Esophagus mucosa (tissue), 1 donor: ENCODE measurements at places on chromosomes 4 and X. TPM values are rescaled to one million over a fixed set of nuclear protein-coding genes. Genes with fewer than 3 reads are reported as not detected.

- peak; percentile 1 for ATAC-seq
These were observed 683 bp downstream of the MAN2B2 start for GRCh38 chr4:6575503-6576240.

- ATAC-seq: no peak
These were observed 52.4 kb downstream of the GLRB start for GRCh38 chr4:157128395-157128794.

DNA sequence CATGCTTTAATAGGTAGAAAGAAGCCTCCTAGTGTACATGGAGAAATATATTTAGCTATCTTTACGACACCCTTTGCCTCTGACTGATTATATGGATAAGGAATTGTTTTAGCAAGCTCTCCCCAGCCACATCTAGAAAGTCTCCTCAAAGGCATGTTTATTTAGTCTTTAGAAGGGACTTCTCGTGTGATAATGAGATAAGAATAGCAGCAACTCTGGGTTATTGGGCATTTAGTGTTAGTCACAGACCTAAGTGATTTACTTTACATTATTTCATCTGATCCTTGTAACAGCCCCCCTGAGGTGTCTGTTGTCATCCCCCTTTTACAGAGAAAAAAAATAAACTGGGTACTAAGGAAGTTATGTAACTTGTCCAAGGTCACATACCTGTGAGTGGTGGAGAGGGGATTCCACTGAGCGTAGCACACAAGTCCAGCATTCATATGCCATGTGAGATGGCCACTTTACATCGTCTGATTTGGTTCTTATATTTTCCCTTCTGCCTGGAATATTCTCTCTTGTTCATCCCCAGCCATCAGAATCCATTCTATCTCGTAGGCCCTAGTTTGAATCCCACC lies 77.7 kb downstream of the TSPAN7 start:
- no peak for ATAC-seq

DNA sequence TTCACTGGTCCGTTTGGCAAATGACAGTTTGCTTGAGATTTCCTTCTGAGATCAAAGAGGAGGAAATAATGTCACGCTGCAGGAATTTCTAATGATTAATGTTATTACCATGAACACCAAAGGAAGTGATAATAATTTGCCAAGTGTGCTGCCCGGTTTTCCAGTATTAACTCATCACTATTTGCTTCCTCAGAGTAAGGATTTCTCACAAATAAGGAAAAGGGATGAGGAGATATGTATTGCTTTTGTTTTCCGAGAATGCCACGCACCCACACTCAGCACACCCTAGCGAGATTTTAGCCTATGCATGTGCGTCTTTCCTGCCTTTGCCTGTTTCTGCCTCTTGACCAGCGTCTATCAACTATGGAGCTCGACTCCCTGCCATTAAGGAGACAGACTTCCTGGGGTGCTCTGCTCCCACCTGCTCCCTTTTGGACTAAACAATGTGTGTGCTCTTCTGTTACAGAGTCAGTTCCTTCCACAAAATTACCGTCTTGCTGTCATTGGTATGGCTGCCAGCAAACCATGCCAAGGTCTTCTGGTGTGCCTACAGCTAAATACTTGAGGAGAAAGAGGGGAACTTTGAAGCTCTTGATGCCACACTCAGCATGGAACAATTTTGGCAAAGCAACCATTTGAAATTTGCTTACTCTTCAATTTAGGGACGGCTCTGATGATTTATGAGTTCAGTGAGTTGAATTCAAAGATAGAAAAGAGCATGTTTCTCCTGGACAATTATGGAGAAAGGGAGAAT lies 393.1 kb upstream of the ZFP42 start:
- ATAC-seq: no peak

DNA sequence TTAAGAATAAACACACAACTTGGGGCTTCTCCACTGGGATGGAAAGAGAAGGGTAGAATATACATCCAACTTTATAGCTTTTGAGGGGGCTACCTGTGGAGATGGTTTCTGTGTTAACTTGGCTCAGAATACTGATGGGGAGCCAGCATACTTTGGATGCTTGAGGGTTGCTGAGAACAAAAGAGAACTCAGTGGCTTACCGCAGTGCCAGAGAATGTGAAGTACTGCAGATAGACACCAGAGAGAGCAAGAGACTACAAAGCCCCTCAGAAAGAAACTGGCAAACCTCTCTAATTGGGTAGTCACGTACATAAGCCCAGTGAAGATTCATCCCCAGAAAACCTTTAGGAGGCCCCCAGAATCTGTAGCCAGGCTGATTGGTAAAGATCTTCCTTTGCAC lies 214.4 kb downstream of the DCHS2 start:
- ATAC-seq: no peak

- ATAC-seq: peak; percentile 62
These were observed 33.7 kb upstream of the FGF13 start for GRCh38 chrX:138745196-138745595.

- no peak for ATAC-seq
These were observed 192.4 kb upstream of the FSTL5 start for GRCh38 chr4:162356181-162356580.

DNA sequence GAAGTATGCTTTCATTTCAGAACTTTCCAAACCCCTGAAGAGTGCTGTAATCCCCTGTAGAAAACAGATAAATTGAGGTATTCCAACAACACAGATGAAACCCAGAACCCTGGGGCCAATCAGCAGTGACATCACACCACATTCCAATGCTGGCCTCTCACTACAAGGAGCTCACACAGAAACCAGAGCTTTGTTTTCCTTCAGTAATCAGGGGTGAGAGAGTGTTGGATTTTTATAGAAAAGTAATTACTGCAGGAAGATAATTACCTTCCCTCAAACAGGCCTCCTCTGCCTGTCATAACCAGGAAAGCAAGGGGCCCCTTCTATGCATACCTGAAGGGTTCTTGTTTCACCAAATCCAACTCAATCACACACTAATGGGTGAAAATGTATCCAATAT lies 246.2 kb downstream of the SCFD2 start:
- ATAC-seq: no peak

DNA sequence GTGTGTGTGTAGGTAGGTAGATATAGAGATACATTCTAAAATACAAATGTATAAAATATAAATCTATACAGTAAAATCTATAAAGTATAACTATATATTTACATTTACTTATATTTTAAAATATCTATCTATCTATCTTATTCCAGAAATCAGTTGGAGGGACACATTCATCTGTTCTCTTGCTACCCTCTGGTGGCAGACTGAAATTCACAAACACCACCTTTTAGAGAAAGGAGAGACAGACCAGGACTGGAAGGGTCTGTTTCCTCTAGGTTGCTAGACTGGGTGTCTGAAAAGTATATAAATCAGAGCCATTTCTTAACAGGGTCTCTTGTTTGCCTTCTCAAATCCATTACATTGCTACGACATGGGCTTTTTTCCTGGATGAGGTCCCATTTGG lies 343.0 kb downstream of the OPHN1 start:
- ATAC-seq: no peak

- ATAC-seq: no peak
These were observed 352.2 kb downstream of the IDS start for GRCh38 chrX:149152941-149153340.

DNA sequence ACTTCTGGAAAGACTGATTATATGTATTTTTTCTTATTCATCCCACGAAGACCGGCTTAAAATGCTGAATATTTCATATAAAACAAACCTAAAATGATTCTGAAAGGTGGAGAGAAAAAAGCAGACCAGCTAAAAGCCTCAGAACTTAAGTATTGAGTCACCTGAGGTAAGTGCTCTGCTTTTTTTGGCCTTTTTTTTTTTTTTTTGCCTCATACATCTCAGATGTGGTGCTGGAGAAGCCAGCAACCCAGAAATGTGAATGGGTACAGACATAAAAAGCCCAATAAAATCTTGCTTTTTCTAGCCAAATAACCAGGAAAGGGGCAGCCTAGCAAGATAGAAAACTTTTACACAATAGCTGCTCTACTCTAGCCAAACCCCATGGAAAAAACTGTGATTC lies 57.0 kb downstream of the RLIM start:
- no peak for ATAC-seq

DNA sequence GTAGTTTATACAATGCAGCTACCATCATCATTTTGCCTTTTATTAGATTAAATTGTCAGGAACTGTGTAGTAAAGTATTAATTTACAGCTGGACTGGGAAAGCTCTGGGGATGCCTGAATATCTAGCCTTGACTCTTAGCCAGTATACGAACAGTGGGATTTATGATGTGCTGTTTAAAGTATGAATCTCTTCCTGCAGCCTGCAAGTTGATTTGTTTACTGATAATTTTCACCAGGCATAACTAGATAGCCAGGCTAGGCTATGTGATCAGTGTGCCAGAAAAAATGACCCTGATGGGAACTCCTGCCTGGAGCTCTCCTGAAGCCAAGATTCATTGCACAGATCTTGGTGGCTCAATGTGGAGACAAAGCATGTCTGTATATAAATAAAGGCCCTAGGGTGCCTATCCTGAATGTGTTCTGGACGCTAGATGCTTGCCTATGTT lies 119.2 kb downstream of the SCLT1 start:
- ATAC-seq: no peak

DNA sequence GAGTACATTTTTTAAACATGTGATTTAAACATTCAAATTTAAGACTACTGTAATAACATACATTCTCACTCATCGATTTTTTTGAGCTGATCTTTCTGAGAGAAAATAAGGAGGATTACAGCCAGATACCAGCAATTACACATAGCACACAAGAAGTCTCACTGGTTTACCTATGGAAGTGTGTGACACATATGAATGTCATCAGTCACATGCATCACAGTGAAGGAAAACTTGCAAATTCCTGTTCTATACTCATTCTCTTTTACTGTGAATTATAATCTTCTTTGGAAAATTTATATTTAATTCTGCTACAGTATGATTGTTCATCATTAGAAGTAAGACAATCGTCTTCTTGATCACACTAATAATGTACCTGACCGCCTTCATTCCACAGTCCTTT lies 21.3 kb upstream of the BMP2K start:
- ATAC-seq: no peak

DNA sequence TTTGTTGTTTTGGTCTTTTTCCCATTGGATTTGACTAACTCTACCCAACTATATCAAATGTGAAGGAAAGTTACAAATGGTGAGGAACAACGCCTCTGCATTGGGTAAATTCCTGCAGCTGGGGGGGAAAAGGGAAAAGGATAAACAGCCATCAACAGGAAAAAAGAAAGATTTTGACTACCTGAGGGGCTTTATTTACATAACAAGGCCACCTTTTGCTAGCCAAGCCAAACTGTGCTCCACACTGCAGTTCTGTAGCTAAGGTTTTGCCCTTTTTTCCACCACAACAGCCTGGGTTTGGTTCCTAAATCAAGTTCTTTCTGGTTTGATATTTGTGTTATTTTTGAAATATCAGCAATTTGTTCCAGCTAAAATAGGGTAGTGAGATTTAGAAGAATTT lies 40.8 kb downstream of the RHOXF2B start:
- ATAC-seq: no peak

DNA sequence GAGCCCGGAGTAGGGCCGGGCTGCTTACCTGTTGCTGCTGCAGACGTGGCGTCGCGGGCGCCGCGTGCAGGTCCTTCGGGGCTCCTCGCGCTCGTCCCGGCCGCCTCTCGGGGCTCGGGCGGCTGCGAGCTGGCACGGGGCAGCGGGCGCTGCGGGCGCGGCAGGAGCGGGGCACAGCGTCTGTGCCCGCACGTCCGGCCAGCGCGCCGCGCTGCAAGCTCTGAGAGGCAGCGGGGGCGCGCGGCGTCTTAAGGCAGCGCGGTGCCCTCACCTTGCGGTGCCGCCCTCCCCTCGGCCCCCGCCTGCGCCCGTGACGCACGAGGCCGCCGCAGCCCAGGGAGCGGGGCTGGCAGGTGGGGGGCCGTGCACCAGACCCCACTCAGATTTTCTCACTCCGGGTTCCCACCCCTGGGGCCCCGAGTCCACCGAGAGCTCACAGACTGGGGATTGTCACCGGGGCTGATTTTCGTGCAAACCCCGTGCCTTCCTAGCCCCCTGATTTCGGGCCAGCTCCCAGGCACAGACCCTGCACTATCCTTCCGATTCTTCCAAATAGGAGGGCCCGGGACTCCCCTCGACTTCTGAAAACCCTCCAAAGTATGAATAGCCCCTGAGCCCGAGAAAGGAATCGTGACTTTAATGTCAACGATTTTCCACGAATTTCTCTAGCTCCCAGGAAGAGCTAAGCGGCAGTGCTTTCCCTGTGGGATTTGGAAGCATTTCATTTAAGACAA lies at the start of gene GPR101:
Gene GPR101, minus strand, starts transcription at position 222 of the 734 bp plus-strand sequence. CDS start 2,321 bp downstream, outside the sequence.
- ATAC-seq: no peak

GRCh38 chr4:81343046-81343445 lies 128.0 kb upstream of the PRKG2 start:
- no peak for ATAC-seq

DNA sequence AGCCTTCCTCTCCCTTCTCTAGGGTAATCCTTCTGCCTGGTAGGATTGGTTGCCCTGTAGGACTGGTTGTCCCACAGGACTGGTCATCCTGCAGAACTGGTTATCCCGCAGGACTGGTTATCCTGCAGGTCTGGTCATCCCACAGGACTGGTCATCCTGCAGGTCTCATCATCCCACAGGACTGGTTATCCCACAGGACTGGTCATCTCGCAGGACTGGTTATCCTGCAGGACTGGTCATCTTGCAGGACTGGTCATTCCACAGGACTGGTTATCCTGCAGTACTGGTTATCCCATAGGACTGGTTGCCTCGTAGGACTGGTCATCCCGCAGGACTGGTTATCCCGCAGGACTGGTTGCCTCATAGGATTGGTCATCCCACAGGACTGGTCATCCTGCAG lies 48.1 kb upstream of the STOX2 start:
- ATAC-seq: peak; percentile 7

DNA sequence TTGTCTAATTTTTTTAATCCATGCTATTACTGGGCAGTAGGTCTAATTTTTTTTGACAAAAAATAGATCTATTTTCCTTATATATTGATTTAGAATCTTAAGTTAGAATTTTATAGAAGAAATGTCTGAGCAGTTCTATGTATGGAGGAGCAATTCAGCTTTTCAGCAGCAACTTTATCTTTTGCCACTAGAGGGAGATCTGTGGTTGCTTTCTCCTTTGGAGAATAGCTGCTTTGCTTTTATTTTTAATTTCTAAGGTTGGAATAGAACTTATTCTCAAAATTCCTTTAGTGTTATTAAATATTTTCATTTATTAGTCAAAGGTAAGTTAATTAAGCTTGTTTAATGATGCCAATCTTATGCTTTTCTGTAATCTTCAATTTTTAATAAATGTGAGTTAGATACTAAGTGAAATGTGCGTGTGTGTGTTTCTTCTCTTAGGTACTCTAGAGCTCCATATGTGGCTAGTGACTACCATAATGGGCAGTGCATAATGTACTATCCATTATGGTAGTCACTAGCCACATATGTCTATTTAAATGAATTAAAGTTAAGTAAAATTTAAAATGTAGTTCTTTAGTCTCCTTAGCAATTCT lies 29.3 kb downstream of the FAM199X start:
- no peak for ATAC-seq

AKAP4 gene
- not detected for total RNA-seq

NSG1 gene
- total RNA-seq: 58.5 TPM

HMX1 gene
- not detected for total RNA-seq

TMEM31 gene
- total RNA-seq: not detected

ZNF827 gene
- total RNA-seq: 4.9 TPM

CCDC110 gene
- 0.20 TPM for total RNA-seq

TMPRSS11D gene
- 196 TPM for total RNA-seq

C1QTNF7 gene
- 0.52 TPM for total RNA-seq

PHKA1 gene
- total RNA-seq: 6.7 TPM

PLAC8 gene
- 11.2 TPM for total RNA-seq

ARL9 gene
- 0.24 TPM for total RNA-seq

CISD2 gene
- 15.5 TPM for total RNA-seq
